ENCODE measurements at places on chromosomes 1 and 21. TPM values are rescaled to one million over a fixed set of nuclear protein-coding genes. Genes with fewer than 3 reads are reported as not detected.

Gene TNFRSF14
- 12.0 TPM for total RNA-seq

Gene LORICRIN
- total RNA-seq, result not detected

Gene CD2
- total RNA-seq, result 1.3 TPM

Gene TLR5
- 11.1 TPM for total RNA-seq

Gene PARP1
- total RNA-seq, result 55.2 TPM

Gene PEX11B
- 31.6 TPM for total RNA-seq

Gene RSBN1
- total RNA-seq, result 9.6 TPM

Gene FAM110D
- 0.68 TPM for total RNA-seq

Gene KCNA3
- total RNA-seq, result 0.28 TPM

Gene PHACTR4
- total RNA-seq, result 56.3 TPM
